ENCODE measurements at places on chromosomes 2 and 18. TPM values are rescaled to one million over a fixed set of nuclear protein-coding genes. Genes with fewer than 3 reads are reported as not detected.

Gene STPG4
- not detected for total RNA-seq

DNA sequence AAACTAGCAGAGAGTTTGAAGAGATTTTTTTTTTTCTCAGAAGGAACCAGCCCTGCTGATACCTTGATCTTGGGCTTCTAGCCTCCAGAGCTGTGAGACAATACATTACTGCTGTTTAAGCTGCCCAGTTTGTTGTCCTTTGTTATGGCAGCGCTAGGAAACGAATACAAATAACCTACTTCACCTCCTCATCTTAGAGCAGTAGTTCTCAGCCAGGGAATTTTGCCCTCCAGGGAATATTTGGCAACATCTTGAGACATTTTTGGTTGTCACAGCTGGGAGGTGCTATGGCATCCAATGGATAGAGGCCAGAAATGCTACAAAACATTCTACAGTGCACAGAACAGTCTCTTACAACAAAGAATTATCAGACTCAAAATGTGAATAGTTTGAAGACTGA lies 43.9 kb upstream of the BCL11A start:
- no peak for DNase-seq

Gene UGT1A3
- not detected for total RNA-seq

DNA sequence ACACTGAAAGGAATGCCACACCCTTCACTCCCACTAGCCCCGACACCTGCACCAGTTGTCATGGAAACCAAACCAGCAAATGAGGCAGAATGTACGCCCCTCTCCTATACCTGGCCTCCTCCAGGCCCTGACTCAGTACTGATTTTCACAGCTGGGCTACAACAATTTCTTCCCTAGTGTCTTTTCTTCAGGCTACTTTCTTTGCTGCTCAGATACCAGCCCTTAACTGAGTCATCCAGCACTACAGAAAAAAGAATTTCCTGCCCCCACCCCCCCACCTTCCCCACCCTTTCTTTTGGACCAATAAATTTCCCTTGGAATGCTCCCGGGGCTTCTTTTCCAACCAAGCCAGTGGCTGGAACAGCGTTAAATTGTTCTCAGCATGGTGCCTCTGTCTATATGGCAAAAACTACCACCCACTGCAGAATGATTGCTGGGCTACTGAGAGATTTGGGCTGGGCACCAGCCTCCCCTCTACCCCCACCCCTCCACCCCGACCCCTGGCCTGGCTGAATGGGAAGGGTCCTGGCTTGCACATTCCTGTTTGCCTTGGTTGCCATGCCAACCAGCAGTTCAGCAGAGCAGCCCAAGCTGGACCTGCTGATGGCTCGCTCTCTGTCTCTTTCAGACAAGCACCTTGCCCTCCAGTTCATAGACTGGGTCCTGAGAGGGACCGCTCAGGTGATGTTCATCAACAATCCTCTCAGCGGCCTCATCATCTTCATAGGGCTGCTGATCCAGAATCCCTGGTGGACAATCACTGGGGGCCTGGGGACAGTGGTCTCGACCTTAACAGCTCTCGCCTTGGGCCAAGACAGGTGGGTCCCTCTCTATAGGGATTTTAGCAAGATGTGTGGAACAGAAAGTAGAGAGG lies 11.3 kb downstream of the SLC14A2 start:
- DNase-seq: peak; percentile 69

Gene G6PC2
- not detected for total RNA-seq

GRCh38 chr18:45328296-45328695 lies 287.0 kb upstream of the SLC14A2 start:
- no peak for DNase-seq

Gene ABCG5
- total RNA-seq: not detected

DNA sequence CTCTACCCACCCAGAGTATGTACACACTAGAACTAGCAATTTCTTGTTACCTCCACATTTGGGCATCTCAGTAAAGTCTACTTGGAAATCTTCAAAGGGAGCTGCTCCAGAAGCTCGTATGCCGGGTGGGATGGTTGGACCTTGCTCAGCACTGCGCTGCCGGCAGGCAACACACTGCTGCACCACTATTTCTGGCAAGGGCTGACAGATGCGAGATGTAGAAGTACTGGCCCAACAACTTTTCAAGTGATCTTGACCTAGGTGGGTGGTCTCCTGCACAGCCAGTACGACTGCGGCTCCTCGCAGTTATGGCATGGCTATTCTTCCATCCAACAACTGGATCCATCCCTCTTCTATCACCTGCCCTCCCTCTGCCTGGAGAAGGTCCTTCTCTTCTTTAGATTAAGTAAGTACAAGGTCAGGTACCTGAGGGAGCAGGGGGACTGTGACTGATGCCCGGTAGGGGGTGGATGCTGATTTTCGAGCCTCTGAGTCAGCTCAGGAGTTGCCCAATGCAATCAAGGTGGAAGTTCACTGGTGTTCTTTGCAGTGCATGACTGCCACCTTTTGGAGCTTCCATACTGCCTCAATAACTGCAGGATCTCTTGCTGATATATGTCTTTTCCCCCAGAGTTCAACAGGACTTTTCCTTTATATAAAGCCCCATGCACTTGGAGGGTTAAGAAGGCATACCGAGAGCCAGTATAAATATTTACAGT lies 100.4 kb upstream of the SLC1A4 start:
- DNase-seq: peak; percentile 65
